ENCODE measurements at places on chromosomes 1 and 21.

GRCh38 chr1:183480971-183481441, 8.7 kb downstream of the SMG7 start:
- no peak for DNase-seq

- DNase-seq: no peak
Observed at GRCh38 chr1:94094469-94095111, 26.4 kb downstream of the ABCA4 start.

DNA sequence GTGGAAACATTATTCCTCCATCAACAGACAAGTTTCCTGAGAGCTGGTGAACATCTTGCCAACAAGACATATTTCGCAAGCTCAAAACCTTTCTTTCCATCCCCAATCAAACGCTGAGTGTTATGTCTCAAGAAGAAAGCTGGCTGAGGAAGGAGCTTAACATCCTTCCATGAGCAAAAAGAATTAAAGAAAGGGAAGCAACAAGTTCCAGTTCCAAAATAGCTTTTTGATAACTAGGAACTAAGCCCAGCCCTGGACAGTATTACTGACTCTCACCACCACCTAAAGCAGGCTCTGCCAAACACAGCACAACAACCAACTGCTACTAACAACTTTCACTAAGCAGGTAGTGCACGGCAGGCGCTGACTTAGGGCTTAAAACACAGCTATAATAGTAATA, 50.2 kb downstream of the CAPZB start:
- no peak for DNase-seq

DNA sequence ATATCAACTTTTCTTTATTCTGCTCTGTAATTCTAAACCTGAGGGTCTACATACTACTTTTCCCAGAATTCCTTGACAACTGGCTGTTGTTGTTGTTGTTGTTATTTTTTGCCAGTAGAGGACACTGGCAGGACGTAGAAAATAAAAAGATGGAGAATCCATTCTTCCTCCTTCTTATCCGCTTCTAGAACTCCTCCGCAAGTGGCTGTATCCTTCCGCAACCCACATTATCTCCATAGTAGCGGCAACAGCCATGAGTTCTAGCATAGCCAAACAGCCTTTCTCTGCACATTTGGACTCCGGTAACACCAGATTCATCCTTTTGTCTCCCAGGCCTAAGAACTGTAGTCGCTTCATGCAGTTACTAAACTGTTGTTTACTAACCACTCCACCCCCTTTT, 91.1 kb upstream of the CACHD1 start:
- DNase-seq: no peak

DNA sequence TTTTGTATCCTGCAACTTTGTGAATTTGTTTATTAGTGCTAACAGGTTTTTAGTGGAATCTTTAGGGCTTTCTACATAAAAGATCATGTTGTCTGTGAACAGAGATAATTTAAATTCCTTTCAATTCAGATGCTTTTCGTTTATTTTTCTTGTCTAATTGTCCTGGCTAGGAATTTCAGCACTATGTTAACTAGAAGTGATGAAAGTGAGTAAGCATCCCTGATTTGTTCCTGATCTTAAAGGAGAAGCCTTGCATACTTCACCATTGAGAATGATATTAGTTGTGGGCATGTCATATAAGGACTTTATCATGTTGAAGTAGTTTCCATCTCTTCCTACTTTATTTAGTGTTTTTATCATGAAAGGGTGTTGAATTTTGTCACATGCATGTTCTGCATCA, 23.6 kb upstream of the TRIM67 start:
- no peak for DNase-seq

GRCh38 chr1:221839782-221840395, 98.0 kb upstream of the DUSP10 start:
- peak; percentile 75 for DNase-seq

GRCh38 chr1:111372336-111372965, 55.1 kb downstream of the OVGP1 start:
- no peak for DNase-seq

- no peak for DNase-seq
Observed at GRCh38 chr1:193367863-193368262, 181.4 kb upstream of the B3GALT2 start.

DNA sequence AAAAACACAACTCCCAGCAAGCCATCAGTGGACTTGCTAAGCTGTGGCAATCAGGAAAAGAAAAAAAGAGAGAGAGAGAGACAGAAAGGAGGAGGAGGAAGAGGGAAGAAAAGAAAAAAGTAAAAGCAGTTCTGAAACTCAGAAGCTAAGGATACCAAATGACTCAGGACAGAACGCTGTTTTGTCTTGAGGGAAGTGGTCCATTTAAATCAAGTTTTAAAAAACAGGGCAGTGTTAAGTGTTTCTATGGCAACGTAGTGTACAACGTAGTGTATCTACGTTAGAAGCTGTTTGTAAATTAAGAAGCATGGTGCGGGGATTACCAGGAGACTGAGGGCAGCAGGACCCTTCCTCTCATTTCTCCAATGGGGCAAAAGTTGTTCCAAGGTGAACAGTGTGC, 5.8 kb downstream of the ADORA3 start:
- no peak for DNase-seq

DNA sequence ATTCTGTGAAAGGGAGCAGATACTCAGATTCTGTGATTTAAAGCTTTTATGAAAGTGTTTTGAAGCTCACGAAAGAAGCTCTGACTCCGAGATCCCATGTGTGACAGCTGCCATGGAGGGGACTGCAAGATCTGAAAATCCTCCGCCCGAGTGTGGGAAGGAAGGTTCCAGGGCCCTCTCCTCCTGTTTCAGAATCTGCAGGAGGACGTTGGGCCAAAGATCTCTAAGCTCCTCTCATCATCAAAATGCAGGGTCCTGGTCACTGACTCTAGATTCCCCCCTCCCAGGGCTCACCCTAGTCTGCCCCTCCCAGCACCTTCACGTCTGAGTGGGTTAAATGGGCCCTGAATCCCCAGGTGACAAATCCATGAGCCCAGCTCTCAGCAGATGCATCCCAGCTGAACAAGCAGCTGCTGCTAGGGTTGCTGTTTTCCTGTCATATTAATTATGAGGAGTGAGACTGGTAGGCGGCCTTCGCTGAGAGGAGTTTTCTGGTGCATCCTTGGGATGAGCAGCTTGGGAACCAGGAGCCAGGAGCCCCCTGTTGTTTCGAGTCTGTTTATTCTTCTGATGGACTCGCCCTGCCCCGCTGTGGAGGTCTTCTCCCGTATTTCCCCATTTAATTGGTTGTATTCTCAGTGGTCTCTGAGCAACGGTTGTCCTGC, 402.0 kb downstream of the MATN1 start:
- DNase-seq: no peak

DNA sequence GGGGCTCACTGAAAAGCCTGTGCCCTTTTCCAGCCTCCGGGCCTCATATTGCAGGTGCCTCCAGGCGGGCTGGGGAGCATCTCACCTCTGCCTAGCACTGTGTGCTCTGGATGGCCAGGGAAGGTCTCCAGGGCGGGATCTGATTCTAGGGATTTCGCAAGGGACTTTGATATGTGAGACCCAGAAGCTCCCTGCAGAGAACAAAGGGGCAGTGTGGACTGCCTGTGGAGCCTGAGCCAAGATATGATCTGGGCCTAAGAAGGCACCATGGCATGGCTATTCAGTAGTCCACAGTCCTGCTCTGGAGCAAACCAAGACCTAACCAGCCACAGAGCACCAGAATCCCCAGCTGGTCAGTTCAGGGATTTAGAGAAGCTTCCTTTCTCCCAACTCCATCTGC, 157.2 kb downstream of the ST6GALNAC5 start:
- no peak for DNase-seq

DNA sequence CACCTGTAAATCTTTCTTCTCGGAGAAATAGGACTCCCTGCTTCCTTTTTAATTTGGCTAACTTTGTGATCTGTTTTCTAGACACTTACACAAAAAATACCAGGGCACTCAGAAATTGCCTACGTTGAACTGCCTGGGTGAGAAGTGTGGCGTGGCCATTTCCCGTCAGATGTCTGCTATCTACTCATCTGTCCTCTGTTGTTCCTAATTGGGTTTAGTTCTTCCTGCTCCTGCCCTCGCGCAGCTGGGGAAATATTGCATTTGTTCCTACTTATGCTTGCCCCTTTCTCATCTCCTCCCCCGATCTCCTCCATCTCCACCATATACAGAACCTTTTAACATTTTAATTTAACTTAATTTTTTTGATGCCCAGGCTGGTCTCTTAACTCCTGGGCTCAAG, 55.1 kb downstream of the CD58 start:
- DNase-seq: no peak

- no peak for DNase-seq
Observed at GRCh38 chr1:7541629-7542028, 229.5 kb upstream of the VAMP3 start.

DNA sequence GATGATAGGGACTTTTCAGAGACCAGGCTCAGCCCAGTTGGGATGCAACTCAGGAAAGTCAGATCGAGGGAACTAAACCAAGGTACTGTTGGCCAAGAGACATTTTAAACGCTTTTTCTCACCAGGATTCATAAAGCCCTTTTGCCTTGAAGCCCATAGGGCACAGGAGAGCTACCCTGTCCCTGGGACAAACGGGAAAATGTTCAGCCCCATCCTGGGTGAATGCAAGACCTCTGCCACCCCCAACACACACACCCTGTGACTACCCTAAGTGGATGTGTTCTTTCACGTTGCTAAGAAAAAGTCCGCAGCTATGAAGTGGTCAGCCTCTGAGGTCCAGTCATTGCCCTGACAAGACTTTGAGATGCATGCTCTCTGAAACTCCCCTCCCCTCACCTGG, 58.4 kb downstream of the ITPKB start:
- DNase-seq: no peak

DNA sequence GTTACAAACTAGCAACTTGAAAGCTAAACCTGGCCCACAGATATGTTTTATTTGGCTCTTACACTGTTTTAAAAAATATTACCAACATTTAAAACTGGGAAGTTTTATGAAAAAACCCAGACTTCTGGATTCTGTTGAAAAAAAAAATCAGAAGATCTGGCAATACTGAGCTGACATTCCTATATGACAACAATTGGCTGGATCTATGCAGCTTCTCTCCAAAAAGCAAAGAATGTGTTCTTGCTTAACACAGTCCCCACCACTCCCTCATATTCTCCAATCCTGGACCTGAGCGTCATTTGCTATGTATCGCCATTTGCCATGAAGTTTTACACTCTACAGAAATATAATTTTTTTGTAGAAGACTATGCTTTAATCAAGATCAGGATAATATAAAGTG, 859.6 kb downstream of the LTN1 start:
- DNase-seq: no peak

GRCh38 chr1:6224718-6225117, 11.0 kb downstream of the ICMT start:
- DNase-seq: no peak

DNA sequence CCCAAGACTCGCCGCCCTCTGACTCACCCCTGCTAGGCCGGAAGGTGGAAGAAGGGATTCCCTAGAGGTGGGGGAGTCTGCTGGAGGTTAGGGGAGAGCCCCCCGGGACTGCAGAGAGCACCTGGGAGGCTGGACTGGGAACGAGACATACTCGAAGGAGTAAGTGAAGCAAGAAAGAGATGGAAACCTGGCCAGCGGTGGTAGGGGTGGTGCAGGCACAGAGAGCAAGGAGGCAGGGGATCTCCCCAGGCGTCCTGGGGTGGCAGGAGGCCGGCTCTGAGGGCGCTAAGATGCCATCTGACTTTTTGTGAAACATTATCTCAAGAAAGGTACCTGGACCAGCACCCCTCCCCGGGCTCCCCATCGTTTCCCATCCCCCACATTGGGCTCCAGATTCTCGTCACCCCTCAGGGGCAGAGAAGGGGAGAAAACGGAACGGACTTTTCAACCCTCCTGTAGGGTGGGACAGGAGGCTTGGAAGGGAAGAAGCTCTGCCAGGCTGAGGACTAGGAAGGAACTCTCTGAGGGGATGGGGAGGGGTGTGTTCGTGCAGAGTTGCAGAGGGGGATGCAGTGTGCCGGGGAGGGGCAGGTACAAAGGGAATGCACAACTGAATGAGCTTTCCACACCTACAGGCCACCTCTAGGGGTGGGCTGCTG, 708 bp downstream of the CHRNB2 start:
- no peak for DNase-seq

DNA sequence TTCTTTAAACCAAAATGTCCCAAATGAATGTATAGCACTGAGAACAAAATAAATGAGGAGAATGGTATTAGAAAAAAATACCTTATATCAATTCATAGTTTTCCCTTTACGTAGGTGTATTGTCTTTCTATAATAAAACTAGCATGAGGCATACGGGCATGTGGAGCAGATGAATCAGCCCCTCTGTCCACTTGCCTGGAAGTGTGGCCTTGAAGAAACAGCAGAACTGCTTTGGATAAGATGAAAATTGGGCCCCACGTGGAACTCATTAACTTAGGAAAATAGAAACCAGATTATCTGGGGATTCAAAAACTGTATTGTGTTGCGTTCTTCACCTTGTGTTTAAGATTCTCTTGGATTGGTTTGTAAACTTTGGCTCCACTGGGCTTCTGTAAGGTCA, 356.8 kb upstream of the B3GALT2 start:
- DNase-seq: no peak

DNA sequence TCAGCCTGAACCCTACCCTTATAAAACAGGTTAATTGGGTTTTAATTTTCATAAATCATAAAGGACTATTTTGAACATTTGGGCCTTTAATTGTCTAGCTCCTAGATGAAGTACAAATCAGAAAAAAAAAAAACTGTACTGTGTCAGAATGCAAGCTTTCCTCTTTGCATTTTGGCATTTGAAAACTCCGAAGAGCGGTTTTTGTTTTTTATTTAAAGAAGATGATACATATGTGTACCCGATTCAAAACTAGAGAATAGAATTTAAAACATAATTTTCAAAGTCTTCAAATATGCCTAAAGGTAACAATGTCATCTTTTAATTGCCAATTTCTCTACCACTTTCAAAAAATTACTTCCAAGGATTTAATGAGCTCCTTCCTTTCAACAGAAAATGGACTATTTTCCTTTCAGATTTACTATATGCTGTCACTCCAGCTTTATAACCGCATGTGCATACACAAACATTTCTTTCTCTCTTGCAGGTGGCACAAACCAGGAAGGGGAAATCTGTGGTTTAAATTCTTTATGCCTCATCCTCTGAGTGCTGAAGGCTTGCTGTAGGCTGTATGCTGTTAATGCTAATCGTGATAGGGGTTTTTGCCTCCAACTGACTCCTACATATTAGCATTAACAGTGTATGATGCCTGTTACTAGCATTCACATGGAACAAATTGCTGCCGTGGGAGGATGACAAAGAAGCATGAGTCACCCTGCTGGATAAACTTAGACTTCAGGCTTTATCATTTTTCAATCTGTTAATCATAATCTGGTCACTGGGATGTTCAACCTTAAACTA, 33.7 kb downstream of the MRPL39 start:
- peak; percentile 68 for DNase-seq

- no peak for DNase-seq
Observed at GRCh38 chr21:15860541-15860940, 130.8 kb downstream of the USP25 start.

All from stimulated activated CD4-positive, alpha-beta T cell treated with anti-CD3 and anti-CD28 coated beads, Interleukin-4, amount 100 ng/mL, for 1 hour (primary cell).